ENCODE measurements at places on chromosomes 2 and 18. TPM values are rescaled to one million over a fixed set of nuclear protein-coding genes. Genes with fewer than 3 reads are reported as not detected.

- no peaks in the 10 kb centered on the region for H3K27me3 ChIP-seq
- no peaks in the 10 kb centered on the region for H3K36me3 ChIP-seq
- no peaks in the 10 kb centered on the region for H3K4me1 ChIP-seq
Observed at GRCh38 chr18:50704357-50704940, 115.4 kb downstream of the MRO start.

DNA sequence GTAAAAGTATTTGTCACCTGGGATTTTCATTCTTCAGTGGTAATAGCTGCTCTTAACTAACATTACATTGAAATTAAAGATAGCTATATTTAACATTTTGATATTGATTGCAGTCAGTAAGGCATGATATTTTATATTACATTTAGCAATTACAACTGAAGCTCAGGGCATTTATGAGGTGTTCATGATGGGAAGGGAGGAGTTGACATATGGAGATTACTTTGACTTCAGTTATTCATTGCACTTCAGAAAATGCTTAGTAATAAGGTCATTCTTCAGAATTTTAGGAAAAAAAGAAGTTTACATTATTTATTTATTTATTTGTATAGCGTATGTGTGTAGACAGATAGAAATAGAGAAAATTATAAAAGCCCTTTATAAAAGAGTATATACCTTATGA lies 352.0 kb downstream of the GALNT13 start:
- H3K27ac ChIP-seq, result no peak overlapping the region
- H3K27me3 ChIP-seq, result no peaks in the 10 kb centered on the region
- H3K36me3 ChIP-seq, result no peaks in the 10 kb centered on the region
- no peak for DNase-seq
- no peaks in the 10 kb centered on the region for H3K4me1 ChIP-seq

DNA sequence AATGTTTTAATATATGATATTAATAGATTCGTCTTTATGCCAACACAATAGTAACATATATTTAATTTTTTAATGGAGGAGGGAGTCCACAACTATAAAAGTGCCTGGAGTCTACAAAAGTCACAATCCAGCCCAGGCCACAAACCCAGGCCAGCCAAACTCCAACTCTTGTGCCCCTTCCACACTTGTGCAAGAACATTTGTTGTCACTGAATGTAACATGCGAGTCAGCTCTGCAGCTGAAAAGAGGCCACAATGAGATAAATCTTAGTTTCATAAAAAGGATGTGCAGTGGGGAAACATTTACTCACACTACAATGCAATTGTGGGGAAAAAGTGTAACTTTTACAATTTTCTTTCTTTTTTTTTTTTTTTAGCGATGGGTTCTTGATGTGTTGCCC lies 110.8 kb downstream of the MCFD2 start:
- no peak overlapping the region for H3K27ac ChIP-seq
- no peaks in the 10 kb centered on the region for H3K36me3 ChIP-seq
- no peak overlapping the region for H3K4me3 ChIP-seq
- DNase-seq, result no peak
- 0 out of 2 replicates have a peak, but pooled peaks cover 4% of the 10 kb centered on the region for H3K4me1 ChIP-seq

GRCh38 chr18:44844486-44844885 lies 163.8 kb downstream of the SETBP1 start:
- no peak for DNase-seq
- H3K4me3 ChIP-seq, result no peak overlapping the region
- no peaks in the 10 kb centered on the region for H3K27me3 ChIP-seq

- no peaks in the 10 kb centered on the region for H3K36me3 ChIP-seq
- no peak overlapping the region for H3K27ac ChIP-seq
Observed at GRCh38 chr2:233938676-233939370, 21.6 kb downstream of the TRPM8 start.

DYNAP gene
- not detected for polyA plus RNA-seq

DNA sequence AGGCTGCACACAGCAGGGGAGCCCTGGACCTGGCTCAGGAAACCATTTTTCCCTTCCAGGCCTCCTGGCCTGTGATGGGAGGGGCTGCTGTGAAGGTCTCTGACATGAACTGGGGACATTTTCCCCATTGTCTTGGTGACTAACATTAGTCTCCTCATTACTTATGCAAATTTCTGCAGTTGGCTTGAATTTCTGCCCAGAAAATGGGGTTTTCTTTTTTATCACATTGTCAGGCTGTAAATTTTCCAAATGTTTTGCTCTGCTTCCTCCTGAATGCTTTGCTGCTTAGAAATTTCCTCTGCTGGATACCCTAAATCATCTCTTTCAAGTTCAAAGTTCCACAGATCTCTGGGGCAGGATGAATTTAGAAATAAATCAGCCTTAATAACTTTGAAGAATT lies 78.2 kb downstream of the EHBP1 start:
- no peak overlapping the region for H3K4me3 ChIP-seq
- H3K27ac ChIP-seq, result no peak overlapping the region
- no peaks in the 10 kb centered on the region for H3K36me3 ChIP-seq
- no peak for DNase-seq
- H3K27me3 ChIP-seq, result no peaks in the 10 kb centered on the region

DNA sequence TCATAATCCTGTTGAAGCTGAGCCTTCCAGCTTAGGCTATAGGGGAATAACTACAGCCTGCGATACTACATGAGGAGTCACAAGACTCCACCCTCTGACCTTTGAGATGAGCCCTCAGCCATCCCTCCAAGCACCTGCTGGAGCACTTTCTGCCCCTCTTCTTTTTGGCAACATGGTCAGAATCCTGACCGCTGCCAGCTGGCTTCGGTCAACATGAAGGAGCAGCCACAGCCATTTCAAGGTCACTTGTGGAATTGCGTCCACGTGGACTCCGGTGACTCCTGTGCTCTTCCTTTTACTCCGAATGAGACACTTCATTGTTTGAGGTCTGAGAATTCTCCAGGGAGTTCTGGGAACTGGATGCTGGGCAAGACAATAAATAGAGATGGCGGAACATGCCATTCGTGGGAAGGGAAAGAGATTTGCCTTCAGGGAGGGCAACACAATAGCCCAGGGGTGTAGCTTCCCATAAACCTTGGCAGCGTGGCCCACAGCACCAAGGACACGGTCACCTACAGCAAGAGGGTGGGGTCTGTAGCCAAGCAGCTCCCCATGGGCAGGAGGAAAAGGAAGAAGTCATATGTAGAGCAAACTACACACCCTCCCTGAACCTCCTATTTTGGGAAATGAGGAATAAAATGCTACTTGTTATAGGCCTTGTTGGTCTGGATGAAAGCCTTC lies 73.3 kb upstream of the PPP1CB start:
- H3K4me1 ChIP-seq, result peaks cover 12% of the 10 kb centered on the region
- DNase-seq, result no peak
- no peaks in the 10 kb centered on the region for H3K36me3 ChIP-seq
- H3K4me3 ChIP-seq, result no peak overlapping the region
- H3K27me3 ChIP-seq, result no peaks in the 10 kb centered on the region

- H3K27ac ChIP-seq, result no peak overlapping the region
- no peak overlapping the region for H3K4me3 ChIP-seq
- no peaks in the 10 kb centered on the region for H3K4me1 ChIP-seq
- no peak for DNase-seq
Observed at GRCh38 chr2:187093771-187094412, 244.9 kb upstream of the ZSWIM2 start.

PRSS56 gene
- not detected for polyA plus RNA-seq

- no peaks in the 10 kb centered on the region for H3K36me3 ChIP-seq
- H3K27me3 ChIP-seq, result no peaks in the 10 kb centered on the region
Observed at GRCh38 chr18:75775121-75775520, 347.6 kb upstream of the SMIM21 start.

DNA sequence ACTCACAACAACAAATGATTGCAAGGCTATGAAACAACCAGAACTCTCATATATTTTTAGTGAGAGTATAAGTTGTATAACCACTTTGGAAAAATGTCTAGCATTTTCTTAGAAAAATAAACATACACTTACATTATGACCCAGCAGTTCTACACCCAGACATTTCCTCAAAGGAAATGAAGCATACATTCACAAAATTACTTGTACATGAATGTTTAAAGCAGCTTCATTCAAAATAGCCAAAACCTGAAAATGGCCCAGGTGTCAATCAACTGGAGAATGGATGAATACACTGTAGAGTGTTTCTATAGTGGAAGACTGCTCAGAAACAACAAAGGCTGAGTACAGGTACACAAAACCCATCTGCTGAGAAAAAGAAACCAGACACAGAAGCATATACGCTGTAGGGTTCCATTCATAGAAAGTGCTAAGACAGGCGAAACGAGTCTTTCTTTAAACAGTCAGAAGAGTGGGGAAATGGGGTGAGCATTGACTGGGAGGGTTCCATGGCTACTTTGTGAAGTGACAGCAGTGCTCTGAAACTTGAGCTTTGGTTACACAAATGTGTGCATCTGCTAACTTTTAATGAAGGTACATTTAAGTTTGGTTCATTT lies 799.0 kb downstream of the DCDC2C start:
- DNase-seq, result no peak
- H3K4me3 ChIP-seq, result no peak overlapping the region
- H3K27me3 ChIP-seq, result no peaks in the 10 kb centered on the region
- H3K27ac ChIP-seq, result no peak overlapping the region
- H3K4me1 ChIP-seq, result no peaks in the 10 kb centered on the region

- peaks cover 68% of the 10 kb centered on the region for H3K36me3 ChIP-seq
- H3K4me1 ChIP-seq, result no peaks in the 10 kb centered on the region
- no peak for DNase-seq
- H3K27me3 ChIP-seq, result no peaks in the 10 kb centered on the region
- no peak overlapping the region for H3K4me3 ChIP-seq
- no peak overlapping the region for H3K27ac ChIP-seq
Observed at GRCh38 chr2:167875529-167875928, 371.9 kb downstream of the STK39 start.

- H3K36me3 ChIP-seq, result no peaks in the 10 kb centered on the region
- no peak overlapping the region for H3K4me3 ChIP-seq
- peaks cover 14% of the 10 kb centered on the region for H3K4me1 ChIP-seq
- no peak overlapping the region for H3K27ac ChIP-seq
- no peaks in the 10 kb centered on the region for H3K27me3 ChIP-seq
Observed at GRCh38 chr2:197212344-197213262, 98.0 kb downstream of the ANKRD44 start.

DNA sequence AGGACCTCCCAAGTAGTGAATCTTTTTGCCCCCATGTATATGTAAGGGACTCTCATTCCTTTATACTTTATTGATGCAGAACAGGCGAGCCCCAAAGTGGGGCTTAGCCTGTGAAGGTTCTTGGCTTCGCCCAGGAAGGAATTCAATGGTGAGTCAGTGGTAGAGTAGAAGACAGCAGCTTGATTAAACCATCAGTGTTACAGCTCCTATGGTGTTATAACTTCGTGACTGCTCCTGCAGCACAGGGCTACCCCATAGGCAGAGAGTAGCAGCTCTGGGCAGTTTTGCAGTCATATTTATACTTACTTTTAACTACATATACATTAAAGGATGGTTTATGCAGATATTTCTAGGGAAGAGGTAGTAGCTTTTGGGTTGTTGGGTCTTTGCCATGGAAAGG lies 11.0 kb downstream of the FAM171B start:
- no peaks in the 10 kb centered on the region for H3K4me1 ChIP-seq
- H3K27ac ChIP-seq, result no peak overlapping the region
- H3K4me3 ChIP-seq, result no peak overlapping the region

- no peaks in the 10 kb centered on the region for H3K36me3 ChIP-seq
- H3K4me1 ChIP-seq, result no peaks in the 10 kb centered on the region
- no peak overlapping the region for H3K27ac ChIP-seq
- no peak for DNase-seq
Observed at GRCh38 chr2:71558300-71559051, 105.1 kb downstream of the DYSF start.

- no peak overlapping the region for H3K27ac ChIP-seq
- no peaks in the 10 kb centered on the region for H3K4me1 ChIP-seq
- no peak overlapping the region for H3K4me3 ChIP-seq
Observed at GRCh38 chr18:36843784-36844183, 14.9 kb downstream of the KIAA1328 start.

DNAJC5G gene
- 0.43 TPM for polyA plus RNA-seq

DNA sequence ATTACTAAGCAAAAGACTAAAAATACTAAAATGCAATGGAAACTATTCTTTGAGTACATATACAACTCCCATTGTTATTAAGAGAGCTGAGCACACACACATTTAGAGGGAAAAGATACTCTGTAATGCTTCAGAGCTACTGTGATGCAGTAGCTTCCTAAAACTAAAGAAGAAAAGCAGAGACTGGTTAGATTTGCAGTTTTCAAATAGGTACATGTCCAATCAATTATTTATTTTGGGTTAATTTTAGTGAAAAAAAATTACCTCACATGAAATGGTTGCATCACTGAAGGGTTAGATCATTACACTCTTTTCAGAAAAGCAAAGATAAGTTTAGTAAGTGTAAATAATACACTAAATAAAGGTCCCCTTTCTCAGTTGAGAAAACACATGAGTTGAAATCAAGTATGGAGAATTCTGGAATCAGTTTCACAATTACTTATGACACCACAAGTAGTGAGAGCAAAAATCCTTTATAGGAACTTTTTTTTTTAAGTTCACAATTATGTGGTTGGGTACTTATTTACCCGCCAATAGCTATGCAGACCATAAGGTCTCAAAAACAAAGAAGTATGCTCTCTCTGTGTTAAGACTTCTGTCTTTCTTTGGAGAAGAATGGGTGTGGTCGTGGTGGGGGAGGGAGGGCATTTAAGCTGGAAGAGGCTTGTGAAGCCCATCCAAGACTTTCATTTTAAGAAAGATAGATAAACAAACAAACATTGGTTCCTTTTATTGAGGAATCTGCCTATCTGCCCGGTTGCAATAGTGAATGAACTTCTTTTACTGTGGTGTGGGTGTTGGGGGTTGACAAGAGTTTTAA lies 25.3 kb upstream of the SERTAD2 start:
- DNase-seq, result no peak
- H3K27me3 ChIP-seq, result no peaks in the 10 kb centered on the region
- no peaks in the 10 kb centered on the region for H3K36me3 ChIP-seq
- H3K27ac ChIP-seq, result no peak overlapping the region

- H3K36me3 ChIP-seq, result peaks cover 21% of the 10 kb centered on the region
- H3K27ac ChIP-seq, result peak overlapping the region; percentile 72
- peaks cover 17% of the 10 kb centered on the region for H3K4me1 ChIP-seq
Observed at GRCh38 chr2:105328281-105329196, 996 bp downstream of the TGFBRAP1 start.

DNA sequence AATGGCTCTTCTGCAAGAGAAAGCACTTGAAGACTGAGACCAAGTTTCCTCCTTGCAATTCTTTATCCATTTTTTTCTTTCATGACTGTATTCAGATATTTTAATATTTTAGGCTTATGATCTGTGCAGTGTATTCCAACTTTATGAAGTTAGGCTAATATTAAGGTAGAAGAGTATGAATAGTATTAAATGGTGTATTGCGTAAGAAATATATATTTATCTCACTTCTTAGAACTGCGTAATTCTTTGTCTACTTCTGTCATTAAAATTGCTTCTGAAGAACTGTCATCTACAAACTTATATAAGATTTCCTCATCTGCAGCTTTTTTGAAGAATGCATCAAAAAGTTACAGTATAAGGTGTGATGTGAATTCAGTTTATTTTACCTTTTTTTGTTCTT lies 183.2 kb downstream of the DLGAP1 start:
- H3K27ac ChIP-seq, result no peak overlapping the region
- no peaks in the 10 kb centered on the region for H3K36me3 ChIP-seq
- H3K4me1 ChIP-seq, result no peaks in the 10 kb centered on the region
- no peak for DNase-seq

GRCh38 chr18:51430538-51430937 lies 233.1 kb upstream of the MEX3C start:
- H3K4me3 ChIP-seq, result no peak overlapping the region
- DNase-seq, result no peak
- no peaks in the 10 kb centered on the region for H3K27me3 ChIP-seq

- no peak overlapping the region for H3K4me3 ChIP-seq
- no peak for DNase-seq
- no peaks in the 10 kb centered on the region for H3K27me3 ChIP-seq
Observed at GRCh38 chr2:180763263-180763989, 217.0 kb upstream of the UBE2E3 start.

- DNase-seq, result no peak
- no peak overlapping the region for H3K4me3 ChIP-seq
- H3K36me3 ChIP-seq, result peaks cover 3% of the 10 kb centered on the region
Observed at GRCh38 chr2:31997653-31998052, 13.2 kb downstream of the MEMO1 start.

All from K562 (cell line).